Foreskin keratinocyte (primary cell): ENCODE measurements at places on chromosomes 13 and 19. TPM values are rescaled to one million over a fixed set of nuclear protein-coding genes. Genes with fewer than 3 reads are reported as not detected.

ZNF578 gene
- 0.12 and 0.36 TPM in 2 replicates for polyA plus RNA-seq

ZNF560 gene
- 0.19 and 0.46 TPM in 2 replicates for polyA plus RNA-seq

PCDH17 gene
- not detected in 2 replicates for polyA plus RNA-seq

ZNF506 gene
- 1.9 and 3.2 TPM in 2 replicates for polyA plus RNA-seq

ZNF700 gene
- polyA plus RNA-seq, result 3.0 and 3.6 TPM in 2 replicates

CLC gene
- polyA plus RNA-seq, result not detected in 2 replicates

IL4I1 gene
- 0.26 and 0.28 TPM in 2 replicates for polyA plus RNA-seq

CTXN1 gene
- polyA plus RNA-seq, result 5.1 and 6.4 TPM in 2 replicates

DACH1 gene
- polyA plus RNA-seq, result not detected in 2 replicates

DENND1C gene
- polyA plus RNA-seq, result 0.13 and 0.20 TPM in 2 replicates

LILRB5 gene
- not detected in 2 replicates for polyA plus RNA-seq

RGS9BP gene
- polyA plus RNA-seq, result 0.03 TPM in 2 replicates

GCDH gene
- 17.8 and 21.4 TPM in 2 replicates for polyA plus RNA-seq

ZSCAN4 gene
- 0.03 and 0.06 TPM in 2 replicates for polyA plus RNA-seq
